ENCODE measurements at places on chromosomes 2 and 18.

- no peak for DNase-seq
Measured at GRCh38 chr2:226098861-226099745, 699.6 kb downstream of the NYAP2 start.

- DNase-seq = no peak
Measured at GRCh38 chr18:75896865-75897264, 469.4 kb upstream of the SMIM21 start.

DNA sequence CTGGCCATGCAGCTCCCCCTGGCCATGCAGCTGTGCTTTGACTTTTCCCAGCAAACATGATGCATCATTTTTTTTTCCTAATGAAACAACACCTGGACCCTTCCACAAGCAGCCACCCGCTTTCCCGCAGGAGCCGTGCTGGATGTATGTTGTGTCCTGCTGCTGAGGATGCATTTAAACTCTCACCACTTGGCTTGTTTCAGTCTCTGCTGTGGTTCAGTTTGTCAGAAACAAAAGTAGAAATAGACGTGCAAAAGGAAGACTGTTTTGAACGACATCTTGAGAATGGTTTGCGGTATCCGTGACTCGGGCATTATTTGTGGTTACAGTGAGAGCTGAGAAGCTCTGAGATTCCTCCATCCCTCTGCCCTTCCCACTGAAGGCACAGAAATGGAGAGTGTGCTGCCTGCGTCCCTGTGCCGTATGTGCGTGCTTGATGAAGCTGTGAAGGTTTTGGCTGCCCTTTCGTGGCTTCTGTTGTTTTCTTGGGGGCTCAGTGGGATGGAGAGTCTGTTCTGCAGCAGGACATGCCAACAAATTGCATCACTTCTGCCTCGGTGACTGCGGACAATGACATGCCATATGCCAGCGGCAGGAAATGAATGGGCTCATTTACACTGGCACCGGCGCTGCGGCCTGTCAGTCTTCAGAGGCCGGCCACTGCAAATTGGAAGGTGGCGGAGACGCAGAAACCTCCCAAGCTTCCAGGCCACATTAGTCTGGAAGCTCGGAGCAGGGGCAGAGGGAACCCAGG, 417.7 kb upstream of the SALL3 start:
- DNase-seq = peak; percentile 16

DNA sequence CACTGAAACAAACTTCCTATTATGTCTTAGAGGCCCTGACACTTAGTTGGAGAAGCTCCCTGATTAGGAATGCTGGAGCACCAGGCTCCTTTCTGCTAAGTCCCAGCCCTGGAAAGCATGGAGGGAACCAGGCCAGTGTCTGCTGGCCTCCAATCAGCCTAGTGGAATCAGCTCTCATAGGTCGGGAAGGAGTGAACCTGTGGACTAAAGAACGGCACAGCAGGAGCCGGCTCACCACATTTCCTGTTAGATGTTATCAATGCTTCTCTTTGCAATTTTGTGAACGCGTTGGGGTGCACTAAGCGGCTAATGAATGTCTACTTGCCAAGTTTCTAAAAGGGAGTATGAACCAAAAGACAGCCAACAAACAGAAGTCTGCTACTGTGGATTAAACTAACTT, 296.6 kb downstream of the NAPG start:
- DNase-seq = no peak

- peak; percentile 80 for DNase-seq
Measured at GRCh38 chr2:39227628-39228412, 15.9 kb downstream of the CDKL4 start.

DNA sequence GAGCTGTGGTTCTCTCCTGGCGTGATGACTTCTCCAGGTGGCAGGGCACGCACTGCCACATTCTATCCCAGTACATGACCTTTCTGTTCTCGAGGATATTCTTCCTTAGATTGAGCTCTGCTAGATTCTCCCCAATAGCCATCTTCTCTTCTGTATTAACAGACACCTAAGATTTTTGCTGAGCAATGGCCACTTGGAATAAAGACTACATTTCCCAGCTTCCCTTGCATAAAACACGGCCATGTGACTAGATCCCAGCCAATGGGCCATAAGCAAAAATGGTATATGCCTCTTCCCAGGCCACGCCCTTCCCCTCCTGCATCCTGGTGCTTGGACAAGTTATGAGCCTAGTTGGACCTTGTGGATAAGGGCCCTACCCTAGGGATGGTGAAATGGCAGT, 82.1 kb downstream of the EIF2AK3 start:
- no peak for DNase-seq

- peak; percentile 44 for DNase-seq
Measured at GRCh38 chr2:157627594-157628476, 829 bp downstream of the ACVR1C start.

DNA sequence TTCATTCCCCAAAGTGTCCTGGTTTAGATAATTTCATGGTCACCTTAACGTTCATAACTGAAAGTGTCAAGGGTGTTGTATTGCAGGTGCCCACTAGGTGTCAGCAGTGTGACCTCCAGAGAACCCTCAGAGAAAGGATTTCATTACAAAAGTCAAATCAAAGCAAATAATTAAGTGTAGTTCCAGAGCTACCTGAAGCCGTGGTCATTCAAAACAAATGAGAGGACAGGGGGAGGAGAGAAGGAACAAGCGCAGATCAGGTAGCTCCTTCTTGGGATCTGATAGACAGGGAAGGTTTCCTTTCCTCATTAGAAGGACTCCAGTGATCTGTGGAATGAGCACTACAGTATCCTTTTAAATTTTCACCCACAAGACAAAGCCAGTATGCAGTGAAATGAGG, at the start of gene SLC9A4:
Gene SLC9A4 (plus strand): TSS at position 207 of the 400 bp plus-strand sequence. CDS start 534 bp downstream, outside the sequence.
- peak; percentile 8 for DNase-seq

DNA sequence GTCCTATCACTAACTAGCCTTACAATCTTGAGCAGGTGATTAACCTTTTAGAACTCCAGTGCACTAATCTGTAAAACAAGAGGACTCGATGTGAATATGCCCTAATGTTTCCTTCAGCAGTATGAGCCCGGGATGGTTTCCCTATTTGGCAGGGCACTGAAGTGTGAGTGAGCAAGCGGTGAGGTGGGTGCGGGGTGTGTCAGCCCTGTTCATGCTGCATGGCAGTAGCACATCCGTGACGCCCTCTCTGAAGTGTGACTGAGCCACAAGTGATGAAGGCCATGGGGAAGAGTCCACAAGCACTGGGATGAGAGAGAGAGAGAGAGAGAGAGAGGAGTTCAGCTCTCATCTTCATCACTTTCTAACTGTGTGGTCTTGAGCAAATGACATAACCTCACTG, 168.7 kb downstream of the SETBP1 start:
- no peak for DNase-seq

- no peak for DNase-seq
Measured at GRCh38 chr2:170950221-170950761, 21.2 kb downstream of the GORASP2 start.

- no peak for DNase-seq
Measured at GRCh38 chr2:20016346-20016745, 3.9 kb upstream of the MATN3 start.

DNA sequence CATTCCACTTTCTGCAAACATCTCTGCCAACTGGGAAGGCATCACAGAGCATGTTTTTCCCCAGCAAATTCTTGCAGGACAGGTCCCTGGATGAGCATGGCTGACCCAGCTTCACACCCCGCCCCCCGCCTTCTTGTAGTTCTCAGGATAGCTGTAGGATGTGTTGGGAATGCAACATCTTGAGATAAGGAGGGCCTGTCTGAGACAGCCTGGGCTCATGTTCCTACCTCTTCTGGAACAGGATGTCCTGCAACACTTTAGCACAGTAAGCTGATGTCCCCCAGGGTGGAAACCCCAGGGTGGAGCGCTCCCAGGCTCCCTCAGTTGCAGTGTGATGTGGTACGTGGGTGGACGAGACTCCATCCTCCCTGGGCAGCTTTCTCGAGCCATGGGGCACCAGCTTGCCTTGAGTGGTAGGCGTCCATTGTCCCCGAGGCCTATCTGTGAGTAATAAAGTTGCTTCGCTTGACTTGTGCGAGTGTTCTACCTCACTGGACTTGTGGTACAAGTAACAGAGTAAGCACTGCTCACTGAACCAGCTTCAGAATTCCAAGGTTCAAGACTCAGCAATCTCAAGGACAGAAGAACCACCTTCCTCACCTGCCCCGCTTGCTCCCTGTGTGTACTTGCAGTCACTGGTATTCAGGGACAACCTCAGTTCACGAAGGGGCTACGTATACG, 48.6 kb downstream of the EMX1 start:
- DNase-seq = no peak

DNA sequence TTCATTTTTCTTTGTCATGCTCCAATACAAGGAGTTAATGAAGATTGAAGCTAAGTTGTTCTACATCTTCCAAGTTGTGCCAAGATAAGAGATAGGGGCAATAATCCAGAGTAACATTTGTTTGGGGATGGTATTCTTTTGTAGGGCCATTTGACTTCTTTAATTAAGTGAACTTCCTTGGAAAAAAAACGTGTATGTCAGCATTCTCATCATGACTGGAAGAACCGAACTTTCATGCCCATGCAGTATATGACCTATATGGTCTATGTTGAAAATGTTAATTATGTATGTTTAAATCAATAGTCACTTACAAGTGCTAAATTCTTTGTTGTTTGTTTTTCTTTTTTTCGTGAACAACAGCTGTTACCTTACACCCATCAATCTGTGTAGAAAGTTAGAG, 319.5 kb upstream of the LRRTM1 start:
- no peak for DNase-seq

DNA sequence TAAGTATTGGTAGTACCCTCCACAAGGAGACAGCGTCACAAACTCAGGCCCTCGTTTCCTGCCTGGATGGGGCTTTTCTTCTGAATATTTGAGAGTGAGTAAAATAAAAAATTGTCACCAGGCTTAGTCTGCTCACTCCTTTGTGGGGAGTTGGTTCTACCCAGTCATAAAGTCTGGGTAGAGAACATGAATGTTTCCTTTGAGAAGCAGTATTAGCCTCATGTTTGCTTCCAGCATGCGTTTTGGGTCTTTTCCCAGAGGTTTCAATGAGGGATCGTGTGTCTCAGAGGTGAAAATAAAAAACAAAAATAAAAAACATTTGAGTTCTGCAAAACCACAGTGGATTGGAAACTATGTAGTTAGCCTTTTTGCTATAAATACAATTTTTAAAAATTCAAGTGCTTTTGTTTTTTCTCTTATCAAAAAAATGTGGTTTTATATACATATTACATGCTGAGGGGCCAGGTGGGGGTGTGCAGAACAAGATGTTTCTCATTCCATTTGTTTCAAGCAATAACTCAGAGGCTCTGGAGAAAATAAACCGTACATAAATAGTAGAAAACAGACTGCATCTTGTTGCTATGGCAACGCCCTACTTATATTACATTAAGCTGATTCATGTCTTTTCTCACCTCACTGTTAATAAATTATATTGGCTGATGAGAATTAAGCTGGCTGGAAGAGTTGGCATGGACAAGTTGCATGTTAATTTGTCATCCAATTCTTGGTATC, 225.4 kb upstream of the FBXO11 start:
- DNase-seq = no peak

DNA sequence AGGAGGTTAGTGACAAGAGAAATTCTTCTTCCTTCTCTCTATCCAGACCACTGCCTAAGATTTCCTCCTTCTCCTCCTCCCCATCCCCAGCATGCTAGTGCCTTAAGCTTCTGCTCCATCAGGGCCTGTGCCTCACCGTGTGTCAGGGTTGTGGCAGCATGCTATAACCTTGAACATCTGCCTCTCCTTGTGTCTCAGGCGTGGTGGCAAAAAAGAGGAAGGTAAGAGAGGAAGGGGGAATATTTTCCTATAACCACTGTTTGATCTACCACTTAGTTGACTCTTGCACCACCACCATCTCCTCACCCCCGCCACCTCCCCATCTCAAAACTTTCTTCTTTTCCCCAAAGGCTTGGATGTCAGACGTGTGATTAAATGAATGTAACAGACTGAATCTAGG, 38.3 kb upstream of the PEX13 start:
- no peak for DNase-seq

DNA sequence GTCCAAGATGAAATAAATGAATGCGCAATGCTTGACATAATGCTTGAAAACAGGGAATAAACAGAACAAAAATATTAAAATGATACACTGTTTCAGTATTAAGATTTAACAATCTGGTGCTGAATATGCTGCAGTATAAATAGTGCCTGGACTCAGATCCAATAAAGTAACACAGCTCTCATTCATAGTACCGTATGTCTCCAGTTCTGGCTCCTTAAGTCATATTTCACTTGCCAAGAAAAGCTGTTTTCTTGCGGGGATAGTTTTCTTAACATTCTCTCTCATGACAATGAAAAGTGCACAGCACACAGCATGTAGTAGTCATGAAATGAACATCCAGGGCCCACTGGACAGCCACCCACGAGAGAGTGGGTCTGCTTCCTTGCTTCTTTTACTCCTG, 74.7 kb downstream of the SATB2 start:
- DNase-seq = no peak

GRCh38 chr18:59893971-59894370, 5.8 kb upstream of the PMAIP1 start:
- no peak for DNase-seq

DNA sequence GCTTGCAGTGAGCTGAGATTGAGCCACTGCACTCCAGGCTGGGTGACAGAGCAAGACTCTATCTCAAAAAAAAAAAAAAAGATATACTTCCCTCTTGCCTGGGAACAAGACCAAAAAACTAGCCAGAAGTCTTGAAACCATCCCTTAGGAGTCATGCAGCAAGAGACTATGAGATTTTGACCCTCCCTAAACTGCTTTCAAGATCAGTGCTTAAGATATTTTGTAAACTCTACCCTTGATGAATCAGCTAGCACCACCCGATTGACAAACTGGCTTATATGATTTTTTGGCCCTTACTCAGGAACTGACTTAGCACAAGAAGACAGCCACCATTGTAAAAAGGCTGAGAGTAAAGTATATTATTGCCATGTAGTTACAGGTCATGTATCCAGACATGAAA, 3.8 kb downstream of the SULT1C3 start:
- DNase-seq = no peak

GRCh38 chr2:209380293-209380692, 43.6 kb upstream of the MAP2 start:
- DNase-seq = no peak

DNA sequence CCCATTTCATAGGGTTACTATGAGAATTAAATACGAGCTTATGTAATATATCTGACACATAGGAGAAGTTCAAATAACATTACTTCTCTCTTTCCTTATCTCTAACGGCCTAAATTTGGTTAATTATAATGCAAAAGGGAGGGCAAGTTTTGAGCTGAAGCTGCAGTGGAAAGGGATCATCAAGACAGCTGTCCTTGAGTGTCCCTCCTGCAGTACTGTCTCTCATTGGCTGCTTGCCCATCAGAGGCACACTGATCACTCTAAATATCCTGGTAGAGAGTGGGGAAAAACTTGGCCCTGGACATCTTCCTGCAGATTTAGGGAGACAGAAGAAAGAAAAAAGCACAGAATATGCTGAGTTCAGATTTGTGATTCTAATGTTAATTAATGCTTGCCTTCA, 186.0 kb downstream of the CAMKMT start:
- no peak for DNase-seq

DNA sequence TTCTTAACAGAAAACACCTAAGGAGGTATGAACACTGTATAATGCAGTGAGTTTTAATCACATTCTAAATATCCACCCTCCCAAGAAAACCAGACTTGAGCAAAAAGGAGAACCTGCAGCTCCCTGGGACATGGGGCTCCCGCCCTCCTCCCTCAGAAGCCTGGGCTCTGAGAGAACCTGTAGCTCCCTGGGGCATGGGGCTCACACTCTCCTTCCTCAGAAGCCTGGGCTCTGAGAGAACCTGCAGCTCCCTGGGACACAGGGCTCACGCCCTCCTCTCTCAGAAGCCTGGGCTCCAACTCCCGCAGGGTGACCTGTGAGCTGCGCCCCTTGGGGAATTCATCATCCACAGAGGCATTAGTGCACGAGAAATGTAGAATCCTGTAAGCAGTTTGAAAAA, 222.9 kb downstream of the SNTG2 start:
- no peak for DNase-seq
